ENCODE measurements at places on chromosomes 6 and 20.
A peak's percentile ranks its signal among the peaks of the same experiment; 100 is the strongest.

GRCh38 chr20:40980106-40980827 lies 48.4 kb upstream of the TOP1 start:
- DNase-seq = no peak

- no peak for DNase-seq
Observed at GRCh38 chr20:52622081-52622480, 350.1 kb upstream of the TSHZ2 start.

DNA sequence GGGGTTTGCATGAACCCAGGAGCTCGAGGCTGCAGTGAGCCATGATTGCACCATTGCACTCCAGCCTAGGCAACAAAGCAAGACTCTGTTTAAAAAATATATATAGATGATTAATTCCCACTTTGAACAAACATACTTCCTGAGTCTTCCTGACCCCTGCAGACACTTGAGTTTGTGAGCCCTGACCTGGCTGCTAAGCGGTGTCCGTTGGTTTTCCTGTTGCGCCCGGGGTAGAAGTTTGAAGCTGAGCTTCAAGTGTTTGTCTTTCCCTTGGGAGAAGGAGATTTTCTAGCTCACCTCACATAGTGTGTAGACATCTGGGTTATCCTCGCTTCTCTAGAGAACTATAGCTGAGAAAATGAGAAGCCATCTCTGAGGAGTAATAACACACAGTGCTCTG lies 11.7 kb upstream of the BCAS1 start:
- DNase-seq = no peak

GRCh38 chr20:61855286-61855685 lies 210.4 kb downstream of the TAF4 start:
- no peak for DNase-seq

- no peak for DNase-seq
Observed at GRCh38 chr6:166584155-166584554, 2.3 kb downstream of the RAMACL start.

GRCh38 chr6:133587546-133588160 lies 301.3 kb upstream of the TCF21 start:
- DNase-seq = no peak

DNA sequence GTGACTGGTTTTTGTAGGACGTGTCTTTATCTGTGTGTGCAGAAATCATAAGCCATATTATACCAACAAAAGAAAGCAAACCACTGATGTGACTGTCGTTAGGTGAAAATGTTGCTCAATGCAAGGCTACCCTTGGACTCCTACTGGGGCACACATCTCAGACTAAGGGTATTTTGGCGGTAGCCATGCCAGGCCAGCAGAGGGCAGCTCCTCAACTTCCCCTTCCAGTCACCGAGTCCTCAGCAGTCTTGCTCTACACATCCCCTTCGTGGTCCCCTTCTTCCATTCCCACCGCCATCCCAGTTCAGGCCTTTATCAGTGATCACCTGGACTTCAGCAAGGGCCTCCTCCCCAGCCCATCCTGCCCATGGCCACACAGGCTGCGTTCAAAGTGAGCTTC lies 113.7 kb upstream of the GGTLC1 start:
- DNase-seq = peak; percentile 56

- no peak for DNase-seq
Observed at GRCh38 chr6:152571089-152571488, 66.1 kb downstream of the SYNE1 start.

DNA sequence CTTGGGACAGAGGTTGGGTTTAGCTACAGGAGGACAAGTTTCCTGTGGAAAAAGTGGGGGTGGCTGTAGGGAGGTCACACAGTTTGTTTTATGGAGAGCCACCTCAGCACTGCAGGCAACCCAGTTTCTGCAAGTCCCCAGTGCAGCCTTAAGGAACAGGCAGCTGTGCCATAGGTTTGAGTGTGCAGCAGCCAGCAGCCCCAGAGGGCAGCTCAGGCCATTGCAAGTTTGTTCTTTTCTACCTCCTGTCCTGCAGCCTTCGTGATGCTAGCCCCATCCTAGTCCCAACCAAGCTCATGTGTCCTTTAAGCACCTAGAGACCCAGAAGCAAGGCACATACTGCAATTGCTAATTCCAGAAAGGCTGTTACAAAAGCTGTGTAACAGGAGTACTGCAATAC lies 58.8 kb downstream of the ZBTB9 start:
- peak; percentile 15 for DNase-seq

DNA sequence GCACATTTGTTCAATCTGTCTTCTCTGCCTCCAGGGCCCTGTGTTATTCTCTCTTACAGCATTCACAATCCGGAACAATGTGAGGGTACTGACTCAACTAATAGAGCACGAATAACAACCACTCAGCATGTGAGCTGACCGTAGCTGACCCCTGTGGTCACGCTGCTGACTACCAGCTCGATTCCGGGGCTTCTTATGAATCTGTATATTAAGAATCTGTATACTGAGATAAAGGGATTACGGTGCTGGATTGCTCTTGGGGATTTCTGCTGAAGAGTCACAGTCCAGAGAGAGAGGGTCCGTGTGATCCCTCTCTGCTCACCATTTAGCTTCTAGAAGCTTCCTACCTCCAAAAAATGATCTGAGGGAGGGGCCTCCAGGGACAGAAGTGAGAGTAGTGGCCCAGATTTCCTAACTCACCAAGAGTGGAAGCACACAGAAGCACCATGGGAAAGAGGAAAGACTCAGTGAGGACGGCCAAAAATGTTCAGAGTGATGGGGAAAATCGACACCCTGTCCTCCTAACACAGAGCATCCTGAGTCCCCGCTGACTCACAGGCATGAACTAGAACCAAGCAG lies 156.2 kb downstream of the THBS2 start:
- DNase-seq = no peak

- no peak for DNase-seq
Observed at GRCh38 chr20:61512475-61512874, 260.4 kb downstream of the CDH4 start.

GRCh38 chr6:170149681-170150589 lies 140.9 kb downstream of the DLL1 start:
- no peak for DNase-seq

GRCh38 chr6:111858347-111858746 lies 14.9 kb downstream of the FYN start:
- DNase-seq = no peak

DNA sequence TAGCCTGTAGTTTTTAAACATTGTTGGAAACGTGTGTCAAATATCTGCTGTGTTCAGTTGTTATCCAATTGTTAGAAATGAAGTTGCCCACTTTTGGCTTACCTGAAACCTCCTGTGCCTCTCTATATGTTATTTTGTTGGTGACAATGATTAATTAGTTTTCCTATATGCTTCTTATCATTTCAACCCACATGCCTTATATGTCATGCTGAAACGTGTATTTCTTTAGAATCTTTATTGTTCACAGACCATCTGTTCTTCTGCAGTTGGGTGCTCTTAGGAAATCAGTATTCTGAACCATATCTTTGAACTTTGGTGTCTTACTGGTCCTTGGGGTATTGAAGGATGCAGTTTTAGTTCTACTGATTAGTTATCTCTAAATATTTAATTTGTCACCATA lies 91.2 kb upstream of the SCGN start:
- DNase-seq = no peak

- no peak for DNase-seq
Observed at GRCh38 chr6:165468340-165469235, 159.2 kb upstream of the C6orf118 start.

DNA sequence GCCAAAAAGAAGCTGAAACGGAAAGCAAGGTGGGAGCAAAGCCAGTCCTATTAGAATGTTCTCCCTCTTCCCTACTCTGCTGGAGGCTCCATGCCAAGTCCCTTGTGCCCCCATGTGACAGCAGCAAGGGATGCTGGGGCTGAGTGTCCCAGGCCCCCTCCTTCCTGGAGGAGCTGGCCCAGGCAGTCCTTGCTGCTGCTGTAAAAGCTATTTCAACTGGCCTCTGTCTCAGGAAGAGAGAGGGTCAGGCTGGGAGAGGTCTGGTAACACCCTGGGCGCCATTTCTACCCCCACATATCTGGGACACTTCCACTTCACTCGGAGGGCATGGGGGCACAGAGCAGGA lies 25.0 kb downstream of the TTBK1 start:
- no peak for DNase-seq

- DNase-seq = no peak
Observed at GRCh38 chr6:45631396-45631795, 253.7 kb upstream of the SUPT3H start.

DNA sequence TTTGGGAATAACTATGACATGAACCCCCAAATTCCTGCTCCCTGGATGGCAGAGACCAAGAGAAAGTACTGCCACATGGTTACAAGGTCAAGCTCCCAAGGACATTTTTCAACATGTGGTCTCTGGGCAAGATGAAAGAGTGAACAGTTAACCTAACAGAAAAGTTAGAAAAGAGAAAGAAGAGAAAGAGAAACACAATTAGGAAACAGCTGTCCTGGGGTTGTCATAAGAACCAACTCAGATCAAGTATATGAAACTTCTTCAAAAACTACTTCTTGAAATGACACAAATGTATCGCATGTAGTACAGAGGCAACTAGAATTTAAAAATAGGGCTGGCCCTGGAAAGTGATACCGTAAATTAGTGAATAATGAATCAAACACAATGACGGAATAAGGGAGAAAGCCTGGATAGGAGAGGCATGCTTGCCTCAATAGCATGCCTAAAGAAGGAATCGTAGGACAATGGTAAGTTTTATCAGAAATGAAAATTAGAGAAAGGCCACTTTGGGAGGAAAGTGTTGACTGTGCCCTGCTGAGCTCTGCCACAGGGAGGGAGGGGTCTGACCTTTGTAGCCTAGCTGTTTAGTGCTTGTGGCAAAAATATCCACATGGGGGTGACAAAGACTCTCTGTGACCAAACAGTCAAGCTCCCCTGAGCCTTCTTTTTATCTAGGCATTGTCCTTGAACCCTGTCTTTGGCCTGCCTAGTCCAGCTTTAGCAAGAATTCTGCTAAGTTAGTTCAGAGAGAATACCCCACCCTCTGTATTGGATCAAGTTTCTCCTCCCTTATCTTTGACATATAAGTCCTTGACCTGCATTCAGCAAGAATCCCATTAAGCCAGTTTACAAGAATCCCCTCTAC lies 4.3 kb upstream of the DCBLD1 start:
- DNase-seq = peak; percentile 31

- DNase-seq = no peak
Observed at GRCh38 chr6:130517444-130517931, 151.7 kb downstream of the TMEM200A start.

All from endothelial cell (in vitro differentiated cells).